ENCODE measurements at places on chromosomes 7 and 10.

DNA sequence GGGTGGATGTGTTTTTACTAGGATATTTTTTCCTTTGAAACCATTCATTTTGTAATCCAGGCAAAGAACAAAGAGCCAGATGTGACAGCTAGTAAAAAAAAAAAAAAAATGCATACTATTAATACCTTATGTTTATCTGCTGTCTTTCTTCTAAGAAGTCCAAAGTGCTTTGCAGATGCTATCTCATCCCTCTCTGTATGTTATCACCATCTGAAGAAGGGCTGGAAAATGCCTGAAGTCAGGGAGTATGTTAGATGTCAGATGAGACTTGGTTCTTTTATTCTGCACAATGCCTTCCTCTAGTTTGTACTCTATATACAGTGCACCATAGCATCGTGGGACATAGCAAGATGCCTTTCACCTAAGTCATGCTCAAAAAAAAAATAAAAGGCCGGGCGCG lies 10.4 kb upstream of the CAMK1D start:
- no peak for DNase-seq

GRCh38 chr7:24834128-24834798 lies 77.0 kb upstream of the GSDME start:
- DNase-seq = no peak

DNA sequence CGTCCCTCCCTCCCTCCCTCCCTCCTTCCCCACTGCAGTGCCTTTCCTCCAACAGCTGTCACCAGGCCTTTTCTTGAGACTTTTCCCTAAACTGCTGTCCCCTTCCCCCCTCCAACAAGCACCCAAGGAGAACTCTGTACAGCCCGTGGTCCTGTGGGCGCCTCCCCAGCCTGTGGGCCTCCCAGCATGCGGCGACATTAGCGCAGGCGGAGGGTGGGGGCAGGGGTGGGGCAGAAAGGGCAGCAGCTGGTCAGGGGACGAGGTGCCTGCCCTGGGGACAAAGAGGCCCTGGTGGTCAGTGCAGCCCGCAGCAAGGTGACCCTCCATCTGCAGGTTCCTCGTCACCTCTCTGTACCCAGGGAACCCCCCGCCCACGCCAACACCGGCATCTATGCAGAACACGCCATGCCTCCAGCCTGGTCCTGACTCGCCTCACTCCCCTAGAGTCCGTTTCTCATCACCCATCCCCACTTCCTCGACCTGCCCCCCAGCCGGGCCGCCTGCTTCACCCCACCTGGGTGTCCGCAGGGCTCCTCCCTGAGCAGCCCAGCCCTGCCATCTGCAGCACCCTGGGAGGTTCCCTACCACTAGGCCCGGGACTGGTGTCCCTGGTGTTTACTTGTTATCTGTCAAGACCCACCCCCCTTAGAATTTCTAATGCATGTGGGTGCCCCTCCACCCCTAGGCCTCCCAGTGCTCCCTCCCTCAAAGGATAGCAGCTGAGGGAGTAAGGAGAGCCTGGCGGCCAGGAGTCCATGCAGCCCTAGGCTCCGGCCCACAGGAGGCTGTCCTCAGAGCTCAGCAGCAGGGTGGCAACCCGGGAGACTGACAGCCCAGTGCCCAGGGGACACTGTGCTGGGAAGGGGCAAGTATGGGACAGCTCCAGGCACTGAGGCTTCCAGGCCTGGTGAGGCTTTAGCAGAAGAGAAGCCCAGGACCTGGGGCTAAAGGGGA lies 147.8 kb downstream of the ARHGAP22 start:
- no peak for DNase-seq

- no peak for DNase-seq
Observed at GRCh38 chr7:106773228-106773627, 91.9 kb upstream of the PIK3CG start.

GRCh38 chr7:66060796-66061195 lies 14.8 kb upstream of the ASL start:
- DNase-seq = no peak

DNA sequence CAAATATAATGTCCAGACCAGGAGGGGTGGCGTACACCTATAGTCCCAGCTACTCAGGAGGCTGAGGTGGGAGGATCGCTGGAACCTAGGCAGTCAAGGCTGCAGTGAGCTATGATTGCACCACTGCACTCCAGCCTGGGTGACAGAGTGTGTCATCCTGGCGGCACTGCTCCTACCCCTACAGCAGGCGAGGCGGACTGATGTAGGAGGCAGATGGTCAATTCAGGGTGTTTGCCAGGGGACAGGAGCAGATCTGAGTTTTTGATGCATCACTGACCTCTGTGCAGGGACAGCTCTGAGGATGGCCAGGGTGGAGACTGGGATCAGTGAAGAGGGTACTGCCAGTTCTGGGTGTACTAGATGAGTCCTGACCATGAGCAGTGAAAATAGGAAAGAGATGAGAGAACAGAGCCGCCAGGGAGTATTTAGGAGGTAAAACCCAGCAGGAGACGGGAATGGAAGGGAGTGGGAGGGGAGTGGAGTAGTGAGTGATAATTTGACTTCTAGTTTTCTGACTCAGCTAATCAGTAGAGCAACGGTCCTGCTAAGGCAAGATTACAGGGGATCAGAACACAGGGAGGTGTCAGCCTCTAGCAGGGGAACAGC lies 75.3 kb downstream of the HIP1 start:
- DNase-seq = no peak

DNA sequence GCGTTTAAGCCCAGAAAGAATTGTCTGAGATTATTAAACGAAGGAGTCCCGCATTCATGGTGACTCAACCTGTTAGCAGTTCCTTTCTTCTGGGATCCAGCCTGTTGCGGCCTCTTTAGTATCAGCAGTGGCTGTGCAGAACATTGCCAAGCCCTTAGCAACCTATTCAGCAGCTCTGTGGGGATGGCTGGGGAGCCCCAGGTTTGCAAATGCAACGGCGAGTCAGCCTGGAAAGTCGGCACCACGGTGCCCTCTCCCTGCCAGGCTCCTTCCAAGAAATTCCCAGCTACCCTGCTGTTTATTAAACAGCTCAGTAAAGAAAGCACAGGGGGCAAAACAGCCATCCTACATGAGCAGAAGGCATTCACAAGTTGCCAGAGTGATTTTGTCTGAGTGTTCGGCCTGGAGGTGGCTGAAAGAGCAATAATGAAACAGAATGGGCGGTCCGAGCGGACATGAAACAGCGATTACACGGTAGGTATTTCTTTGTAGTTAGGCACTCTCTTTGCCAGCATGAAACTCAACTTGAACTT lies 198.3 kb downstream of the BAMBI start:
- DNase-seq = no peak

- no peak for DNase-seq
Observed at GRCh38 chr10:8908013-8908412, 853.5 kb downstream of the GATA3 start.

DNA sequence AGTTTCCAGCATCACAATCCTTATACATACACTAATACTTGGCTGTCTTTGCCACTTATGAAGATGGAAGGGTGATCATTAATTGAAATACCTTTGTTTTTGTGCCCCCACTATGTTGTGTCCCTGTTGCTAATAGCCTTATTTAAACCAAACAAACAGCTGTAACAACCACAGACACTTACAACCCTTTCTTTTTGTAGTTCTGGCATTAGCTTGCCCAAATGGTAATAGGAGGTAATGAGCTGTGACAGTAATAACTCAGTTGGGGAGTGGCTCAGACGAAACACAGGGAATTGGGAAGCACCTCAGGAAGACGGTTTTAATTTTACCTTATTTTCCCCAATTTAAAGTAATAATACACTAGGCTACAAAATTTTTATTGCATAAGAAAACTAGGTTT lies 83.4 kb downstream of the MDFIC start:
- DNase-seq = no peak

DNA sequence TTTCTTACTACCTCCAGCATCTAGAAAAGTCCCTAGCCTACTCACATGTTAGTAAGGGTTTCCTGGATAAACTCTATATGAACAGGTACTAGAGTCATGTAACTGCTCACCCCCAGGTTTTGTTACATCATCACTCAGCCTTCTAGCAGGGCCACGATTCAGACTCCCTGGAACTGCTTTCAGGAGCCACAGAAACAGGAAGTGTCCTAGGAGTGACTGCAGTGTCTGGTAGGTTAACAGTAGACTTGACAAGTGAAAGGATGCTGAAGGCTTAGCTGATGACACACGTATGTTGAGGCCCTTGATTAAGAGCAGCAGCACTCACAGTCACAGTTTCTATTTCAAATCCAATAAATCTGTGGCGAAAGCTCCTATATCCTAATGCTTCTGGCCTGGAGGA lies 101.2 kb downstream of the DNMBP start:
- DNase-seq = no peak

GRCh38 chr7:157406971-157407370 lies 70.2 kb downstream of the DNAJB6 start:
- DNase-seq = no peak

- DNase-seq = no peak
Observed at GRCh38 chr10:97596101-97597082, 6.9 kb downstream of the C10orf62 start.

GRCh38 chr7:16619979-16620408 lies 25.6 kb downstream of the ANKMY2 start:
- DNase-seq = no peak

GRCh38 chr10:120514035-120514620 lies 57.1 kb downstream of the PLPP4 start:
- peak; percentile 40 for DNase-seq

DNA sequence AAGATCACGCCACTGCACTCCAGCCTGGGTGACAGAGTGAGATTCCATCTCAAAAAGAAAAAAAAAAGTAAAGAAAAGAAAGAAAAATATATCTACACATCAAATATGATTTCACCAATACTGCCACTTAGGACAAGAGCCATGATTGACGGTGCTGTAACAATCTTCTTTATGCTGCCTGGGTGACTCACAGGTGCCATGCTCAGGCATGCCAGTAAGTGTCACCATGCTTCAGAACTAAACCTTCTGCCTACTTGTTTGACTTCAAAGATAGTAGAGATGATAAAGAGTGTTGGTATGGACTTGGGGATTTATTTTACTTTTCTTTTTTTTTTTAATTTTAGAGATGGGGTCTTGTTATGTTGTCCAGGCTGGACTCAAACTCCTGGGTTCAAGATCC lies 33.6 kb upstream of the DNMBP start:
- DNase-seq = no peak

DNA sequence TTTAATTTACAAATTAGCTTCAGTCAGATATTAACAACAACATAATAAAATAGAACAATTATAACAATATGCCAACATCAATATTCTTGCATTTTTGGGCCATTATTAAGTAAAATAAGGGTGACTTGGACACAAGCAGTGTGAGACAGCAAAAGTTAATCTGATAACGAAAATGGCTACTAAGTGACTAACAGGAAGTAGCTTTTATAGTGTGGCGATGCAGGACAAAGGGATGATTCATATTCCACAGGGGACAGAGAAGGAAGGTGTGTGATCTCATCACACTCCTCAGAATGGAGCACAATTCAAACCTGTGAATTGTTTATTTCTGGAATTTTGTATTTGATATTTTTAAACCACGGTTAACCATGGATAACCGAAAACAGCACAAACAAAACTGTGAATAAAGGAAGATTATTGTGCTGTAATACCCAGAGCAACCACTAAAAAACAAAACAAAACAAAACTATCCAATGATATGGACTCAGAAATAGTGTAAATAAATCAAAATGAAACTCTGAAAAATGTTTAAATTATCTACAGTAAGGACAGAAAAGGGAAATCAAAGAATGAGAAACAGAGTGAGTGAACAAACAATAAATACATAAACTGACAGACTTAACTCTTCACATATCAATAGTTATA lies 66.9 kb upstream of the TFEC start:
- DNase-seq = no peak

- DNase-seq = no peak
Observed at GRCh38 chr10:110853921-110854605, 17.7 kb upstream of the PDCD4 start.

- peak; percentile 77 for DNase-seq
Observed at GRCh38 chr10:114304571-114305421, 65.7 kb downstream of the VWA2 start.

- DNase-seq = no peak
Observed at GRCh38 chr7:77765906-77766800, 32.1 kb downstream of the TMEM60 start.

DNA sequence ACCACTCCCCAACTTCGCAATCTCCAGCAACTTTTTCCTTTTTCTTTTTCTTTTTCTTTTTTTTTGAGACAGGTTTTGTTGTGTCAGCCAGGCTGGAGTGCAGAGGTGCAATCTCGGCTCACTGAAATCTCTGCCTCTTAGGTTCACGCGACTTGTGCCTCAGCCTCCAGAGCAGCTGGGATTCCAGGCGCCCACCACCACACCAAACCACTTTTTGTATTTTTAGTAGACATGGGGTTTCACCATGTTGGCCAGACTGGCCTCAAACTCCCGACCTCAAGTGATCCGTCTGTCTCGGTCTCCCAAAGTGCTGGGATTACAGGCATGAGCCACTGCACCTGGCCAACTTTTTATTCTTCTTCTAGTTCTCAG lies 55.0 kb downstream of the KIAA1549 start:
- no peak for DNase-seq

DNA sequence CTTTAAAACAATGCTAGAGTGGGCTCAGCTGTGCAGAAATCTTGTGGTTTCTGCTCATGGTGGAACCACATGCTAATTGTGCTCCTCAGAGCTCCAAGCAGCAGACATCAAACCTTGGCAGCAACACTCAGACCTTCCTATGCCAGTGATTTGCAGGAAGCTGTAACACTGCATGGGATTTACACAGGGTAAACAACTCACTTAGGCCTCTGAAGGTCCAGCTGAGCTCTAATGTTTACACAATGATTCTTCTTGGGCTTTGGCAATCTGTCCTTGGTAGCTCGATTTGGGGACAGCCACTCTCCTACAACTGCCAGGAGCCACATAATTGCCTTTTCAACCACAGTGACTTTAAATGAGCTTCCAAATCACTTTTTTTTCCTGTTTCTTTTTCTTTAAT lies 97.7 kb upstream of the PDLIM1 start:
- no peak for DNase-seq

DNA sequence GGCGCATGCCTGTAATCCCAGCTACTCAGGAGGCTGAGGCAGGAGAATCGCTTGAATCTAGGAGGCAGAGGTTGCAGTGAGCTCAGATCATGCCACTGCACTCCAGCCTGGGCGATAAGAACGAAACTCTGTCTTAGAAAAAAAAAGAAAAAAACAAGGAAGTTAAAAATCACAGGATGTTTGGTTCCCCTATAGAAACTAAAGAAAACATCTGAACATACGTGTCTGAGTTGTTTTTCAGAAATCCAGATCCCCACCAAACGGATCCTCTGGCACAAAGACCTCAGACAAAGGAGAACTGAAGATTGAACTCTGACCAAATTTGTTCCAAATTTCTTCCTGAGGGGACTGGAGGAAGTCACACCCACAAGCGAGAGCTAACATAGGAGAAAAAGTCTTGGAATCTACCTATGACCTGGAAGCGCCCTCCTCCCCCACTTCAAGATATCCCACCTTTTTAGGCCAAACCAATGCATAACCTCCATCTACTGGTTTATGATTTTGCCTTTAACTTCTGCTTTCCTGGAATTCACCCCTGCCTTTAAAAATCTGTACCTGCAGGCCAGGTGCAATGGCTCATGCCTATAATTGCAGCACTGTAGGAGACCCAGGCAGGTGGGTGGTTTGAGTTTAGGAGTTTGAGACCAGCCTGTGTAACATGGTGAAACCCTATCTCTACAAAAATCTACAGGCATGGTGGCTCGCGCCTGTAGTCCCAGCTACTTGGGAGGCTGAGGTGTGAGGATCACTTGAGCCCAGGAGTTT lies 19.7 kb upstream of the SIRT1 start:
- DNase-seq = no peak

- DNase-seq = no peak
Observed at GRCh38 chr10:33189363-33189762, 145.1 kb downstream of the NRP1 start.
